NCI-H2081 treated with DMSO at 0.1 percent for 48 hours (cell line): ENCODE measurements at places on chromosomes 4 and X.

GRCh38 chr4:27218013-27218412 is 357.4 kb downstream of the STIM2 start:
- no peak for DNase-seq

DNA sequence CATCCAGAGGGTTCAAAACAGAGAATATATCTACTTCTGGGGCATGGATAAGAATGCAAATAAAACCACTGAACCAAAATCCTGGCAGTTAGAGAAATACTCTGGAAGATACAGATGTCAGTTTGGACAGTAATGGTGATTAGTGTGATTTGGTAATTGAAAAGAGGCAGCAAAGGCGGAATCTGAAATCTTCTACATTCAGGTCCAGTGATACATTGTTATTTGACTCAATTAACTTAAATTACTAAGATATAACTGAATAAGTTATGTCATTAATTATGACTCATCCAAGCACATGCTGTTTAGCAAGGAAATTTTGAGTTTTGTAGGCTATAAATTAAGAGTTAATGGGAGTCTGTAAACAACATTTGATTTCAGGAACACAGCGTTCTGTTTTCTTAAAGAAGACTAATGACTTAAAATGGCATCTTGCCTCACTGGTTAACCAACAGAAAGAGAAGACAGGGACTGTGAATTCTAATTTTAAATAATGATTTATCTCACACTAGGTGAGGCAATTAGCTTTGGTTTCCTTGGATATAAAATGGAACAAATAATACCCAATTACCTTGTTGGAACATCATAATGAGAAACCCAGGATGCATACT is 937.1 kb downstream of the PDHA2 start:
- no peak for DNase-seq

DNA sequence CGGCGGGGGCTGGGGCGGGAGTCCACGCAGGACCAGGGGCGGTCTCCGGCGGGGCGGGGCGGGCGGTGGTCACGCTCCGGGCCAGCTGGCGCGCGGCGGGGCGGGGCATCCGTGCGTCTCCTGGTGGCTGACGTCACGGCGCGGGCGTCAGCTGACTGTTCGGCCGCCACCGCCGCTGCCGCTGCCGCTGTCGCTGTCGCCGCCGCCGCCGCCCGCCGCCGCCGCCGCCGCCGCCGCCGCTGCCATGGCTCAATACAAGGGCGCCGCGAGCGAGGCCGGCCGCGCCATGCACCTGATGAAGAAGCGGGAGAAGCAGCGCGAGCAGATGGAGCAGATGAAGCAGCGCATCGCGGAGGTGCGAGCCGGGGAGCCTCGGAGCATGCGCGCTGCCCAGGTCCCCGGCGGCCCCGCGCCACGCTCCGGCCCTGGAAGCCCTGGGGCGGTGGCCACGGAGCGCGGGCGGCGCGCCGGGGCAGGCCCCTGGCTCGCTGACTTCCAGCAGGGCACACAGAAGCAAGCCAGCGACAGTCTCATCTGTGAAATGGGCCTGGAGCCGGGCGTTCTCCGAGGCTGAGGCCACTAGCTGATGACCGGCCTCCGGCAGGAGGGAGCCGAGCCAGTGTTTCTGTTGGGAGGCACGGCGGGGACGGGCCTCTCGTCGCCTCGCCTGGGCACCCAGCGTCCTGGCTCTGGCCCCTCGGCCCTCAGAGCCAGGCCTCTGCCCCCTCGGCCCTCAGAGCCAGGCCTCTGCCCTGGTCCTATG is at the start of gene FAM50A:
FAM50A (plus strand) TSS at position 150 of the 763 bp plus-strand sequence; CDS start at position 245, 95 bp downstream.
- DNase-seq, result no peak

GRCh38 chr4:105998171-105999063 is 103.1 kb downstream of the NPNT start:
- DNase-seq, result no peak

DNA sequence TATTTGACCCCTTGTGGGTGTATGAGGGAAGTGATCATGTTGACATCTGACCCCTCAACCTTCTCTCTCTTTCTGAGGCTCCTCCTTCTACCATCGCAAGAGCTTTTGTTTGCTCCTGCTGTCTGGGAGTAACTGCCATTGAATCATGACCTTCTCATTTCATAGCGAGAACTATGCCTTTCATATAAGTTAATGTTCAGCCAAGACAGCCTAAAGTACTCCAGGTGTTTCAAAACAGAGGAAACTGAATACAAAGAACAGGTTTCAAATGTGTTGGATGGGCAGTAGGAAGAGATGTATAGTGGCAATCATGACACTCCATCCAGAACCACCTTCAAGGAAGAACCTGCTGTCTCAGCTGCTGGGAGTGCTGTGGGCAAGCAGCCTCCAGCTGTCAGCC is 403.1 kb downstream of the MID1IP1 start:
- DNase-seq, result no peak

DNA sequence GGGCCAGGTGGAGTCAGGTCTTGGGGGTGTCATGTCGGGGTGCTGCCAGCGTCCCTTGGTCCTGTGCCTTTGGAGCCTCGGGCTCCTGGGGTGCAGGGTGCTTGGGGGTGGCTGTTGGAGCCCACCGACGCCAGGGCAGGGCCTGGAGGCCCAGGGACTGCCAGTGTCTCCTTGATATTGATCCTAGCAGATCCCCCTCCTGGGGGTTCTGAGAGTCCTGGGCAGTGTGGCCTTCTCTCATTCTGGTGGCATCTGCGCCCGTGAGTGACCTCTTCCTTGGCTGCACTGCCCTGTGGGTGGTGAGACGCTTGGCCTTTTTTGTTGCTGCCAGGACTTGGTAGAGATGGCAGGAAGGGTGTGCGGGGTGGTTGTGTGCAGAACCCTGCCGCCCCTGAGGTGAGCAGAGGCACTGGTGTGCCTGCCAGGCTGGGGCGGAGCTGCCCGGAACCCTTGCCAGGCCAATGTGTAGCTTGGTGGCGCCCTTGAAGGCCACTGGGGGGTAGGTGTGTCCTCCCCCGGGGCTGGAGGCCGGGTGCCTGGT is 7.0 kb downstream of the NAT8L start:
- DNase-seq, result no peak

DNA sequence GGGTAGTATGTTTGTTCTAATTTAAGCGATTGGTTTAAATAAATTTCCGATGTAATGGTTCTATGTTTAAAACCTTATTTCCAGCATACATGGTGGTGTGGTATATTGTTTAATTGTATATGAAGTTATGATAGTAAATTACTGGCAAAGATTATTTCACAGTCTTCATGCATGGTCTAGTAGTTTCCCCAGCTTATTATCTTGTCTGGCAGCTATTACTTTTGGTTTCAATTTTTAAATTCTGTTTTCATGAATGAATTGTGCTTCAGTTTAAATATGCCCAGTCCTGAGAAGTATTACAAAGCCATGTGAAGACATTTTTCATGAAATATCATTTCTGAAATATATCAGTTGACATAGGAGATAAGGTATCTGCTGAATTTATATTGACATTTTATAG is 6.3 kb downstream of the ALG13 start:
- no peak for DNase-seq

DNA sequence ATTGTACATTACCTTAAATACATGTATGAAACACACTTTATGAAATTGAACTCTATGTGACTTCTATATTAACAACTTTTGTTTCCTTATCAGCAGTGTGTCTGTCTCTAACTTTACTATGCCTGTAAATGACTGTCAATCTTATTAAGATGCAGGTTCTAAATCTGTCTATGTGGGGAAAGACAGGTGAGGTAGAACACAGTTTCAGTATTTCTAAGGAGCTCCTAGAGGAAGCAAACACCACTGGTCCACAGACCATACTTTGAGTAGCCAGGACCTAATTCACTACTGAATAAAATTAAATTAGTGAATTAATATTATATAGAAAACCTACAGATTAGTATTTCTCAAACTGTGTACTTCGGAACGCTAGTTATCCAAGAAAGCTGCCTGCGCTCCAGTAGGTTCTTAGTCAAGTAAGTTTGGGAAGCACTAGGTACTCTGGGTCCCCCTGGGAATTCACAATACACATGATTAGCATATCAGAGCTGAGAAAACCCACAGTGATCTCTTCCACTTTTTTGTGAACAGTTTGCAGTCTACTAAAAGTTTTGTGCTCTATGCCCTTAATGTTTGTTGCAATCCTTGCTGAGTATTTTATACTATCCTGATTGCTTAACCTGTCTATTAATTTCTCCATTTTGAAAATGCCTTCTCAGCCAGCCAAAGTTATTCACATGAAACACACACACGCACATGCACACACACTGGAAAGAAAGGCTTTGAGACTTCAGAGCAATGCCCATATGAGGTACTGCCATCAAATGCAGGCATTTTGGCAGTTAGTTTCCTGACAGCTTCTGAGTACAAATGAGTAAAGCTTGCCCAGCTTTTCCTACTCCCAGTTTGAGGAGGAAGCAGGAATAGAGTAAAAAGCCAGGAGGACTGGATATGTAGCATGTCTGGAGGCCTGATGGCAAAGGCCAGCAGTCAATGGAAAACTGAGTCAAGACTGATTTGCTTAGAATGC is 133.6 kb upstream of the CPEB2 start:
- DNase-seq, result no peak

DNA sequence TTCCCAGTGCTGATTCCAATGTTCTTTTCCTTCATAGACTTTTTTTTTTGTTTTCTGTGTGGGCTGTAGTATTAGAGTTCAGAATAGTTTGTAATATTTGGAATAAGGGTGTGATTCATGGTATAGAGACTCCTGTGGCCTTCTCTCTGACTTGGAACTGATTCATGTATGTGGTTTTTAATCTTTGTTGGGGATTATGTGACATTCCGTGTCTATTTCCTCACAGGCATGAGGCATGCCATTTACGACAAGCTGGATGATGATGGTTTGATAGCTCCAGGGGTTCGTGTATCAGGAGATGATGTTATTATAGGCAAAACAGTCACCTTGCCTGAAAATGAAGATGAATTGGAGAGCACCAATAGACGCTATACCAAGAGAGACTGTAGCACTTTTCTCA is 44.4 kb downstream of the POLR2B start:
- DNase-seq, result no peak

- DNase-seq, result no peak
Measured at GRCh38 chrX:104370089-104370488, 115.4 kb upstream of the ESX1 start.

DNA sequence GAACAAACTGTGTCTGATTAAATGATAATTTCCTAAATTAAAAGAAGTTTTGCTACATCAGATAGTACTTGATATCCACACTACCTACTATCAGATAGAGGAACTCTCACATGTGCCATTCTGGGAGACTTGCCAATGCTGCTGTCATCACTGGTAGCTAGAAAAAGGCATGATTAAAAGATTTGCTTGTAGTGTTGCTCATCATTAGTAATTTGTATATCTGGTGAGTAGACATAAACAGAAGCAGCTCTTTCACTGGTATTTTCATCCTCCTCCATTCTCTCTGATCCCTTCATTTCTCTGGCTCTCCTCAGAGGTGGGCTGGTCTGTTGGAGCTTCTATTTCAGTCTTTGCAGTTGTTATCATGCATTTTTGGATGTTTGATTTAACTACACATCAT is 56.0 kb downstream of the SPRY1 start:
- no peak for DNase-seq

GRCh38 chr4:80306260-80306659 is 29.3 kb upstream of the CFAP299 start:
- no peak for DNase-seq
